ENCODE measurements at places on chromosomes 12 and 14. TPM values are rescaled to one million over a fixed set of nuclear protein-coding genes. Genes with fewer than 3 reads are reported as not detected.

The AHNAK2 gene
- 51.4 TPM for total RNA-seq

The SPTB gene
- total RNA-seq = 0.64 TPM

The LDHB gene
- 792 TPM for total RNA-seq

The ZDHHC22 gene
- total RNA-seq = not detected

The GLIPR1L1 gene
- not detected for total RNA-seq

The REC8 gene
- 3.9 TPM for total RNA-seq

The SART3 gene
- 34.8 TPM for total RNA-seq

The ACOT6 gene
- not detected for total RNA-seq

The GRIN2B gene
- not detected for total RNA-seq

The LTBP2 gene
- total RNA-seq = 111 TPM

The RBP5 gene
- total RNA-seq = not detected

The POTEG gene
- total RNA-seq = not detected

Measured in HFFc6 (cell line).